ENCODE measurements at places on chromosomes 7 and 10.
A peak's percentile ranks its signal among the peaks of the same experiment; 100 is the strongest.

- no peak for DNase-seq
Measured at GRCh38 chr7:12635830-12636229, 51.6 kb upstream of the ARL4A start.

DNA sequence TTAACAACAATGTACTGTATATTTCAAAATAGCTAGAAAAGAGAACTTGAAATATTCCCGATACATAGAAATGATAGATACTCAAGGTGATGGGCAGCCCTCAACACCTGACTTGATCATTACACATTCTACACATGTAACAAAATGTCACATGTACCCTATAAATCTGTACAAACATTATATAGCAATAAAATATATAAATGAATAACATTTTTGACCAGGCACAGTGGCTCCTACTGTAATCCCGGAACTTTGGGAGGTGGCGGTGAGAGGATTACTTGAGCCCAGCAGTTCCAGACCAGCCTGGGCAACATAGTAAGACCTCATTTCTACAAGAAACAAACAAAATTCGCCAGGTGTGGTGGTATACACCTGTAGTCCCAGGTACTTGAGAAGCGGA, 659.5 kb upstream of the NRP1 start:
- no peak for DNase-seq

- DNase-seq: no peak
Measured at GRCh38 chr10:46062723-46063428, 16.8 kb upstream of the MSMB start.

DNA sequence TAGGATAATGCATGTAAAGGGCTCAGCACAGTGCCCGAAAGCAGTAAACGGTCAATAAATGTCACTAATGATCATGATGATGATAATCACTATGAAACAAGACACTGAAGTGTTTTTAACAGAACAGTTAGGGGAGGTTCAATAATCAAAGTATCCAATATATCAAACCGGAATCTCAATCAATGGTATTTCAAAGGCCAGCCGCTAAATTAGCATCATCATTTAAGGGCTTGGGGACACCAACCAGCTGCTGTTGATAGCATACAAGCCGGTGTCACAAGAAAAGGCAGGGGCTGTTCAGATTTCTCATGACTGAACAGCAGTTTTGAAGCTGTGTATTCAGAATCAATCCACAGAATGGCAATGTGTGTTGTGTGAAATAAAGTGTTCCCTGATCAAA, 316.0 kb upstream of the NPVF start:
- no peak for DNase-seq

GRCh38 chr7:137931823-137932222, 70.1 kb downstream of the CREB3L2 start:
- no peak for DNase-seq

DNA sequence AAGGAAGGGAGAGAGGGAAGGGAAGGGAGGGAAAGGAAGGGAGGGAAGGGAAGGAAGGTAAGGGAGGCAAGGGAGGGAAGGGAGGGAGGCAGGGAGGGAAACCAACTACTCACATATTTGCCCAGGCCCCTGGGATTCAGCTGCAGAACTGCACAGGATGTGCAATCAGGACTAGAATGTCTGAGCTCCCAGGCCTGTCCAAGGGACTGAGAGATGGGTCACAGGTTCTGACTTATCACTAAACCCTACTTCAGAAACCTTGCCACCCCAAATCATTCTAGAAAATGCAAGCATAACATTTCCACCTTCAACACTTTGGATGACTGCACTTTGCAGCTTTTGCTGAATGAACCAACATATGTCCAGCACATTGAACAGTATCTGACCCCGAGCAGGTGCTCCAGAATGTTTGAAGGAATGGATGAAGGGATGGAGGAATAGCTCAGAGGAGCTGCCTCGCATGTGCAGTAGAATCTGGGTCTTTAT, 245.3 kb downstream of the KCNMA1 start:
- DNase-seq: no peak

GRCh38 chr10:34333513-34333912, 481.6 kb downstream of the PARD3 start:
- no peak for DNase-seq

- DNase-seq: no peak
Measured at GRCh38 chr10:112562809-112563663, 116.0 kb downstream of the VTI1A start.

DNA sequence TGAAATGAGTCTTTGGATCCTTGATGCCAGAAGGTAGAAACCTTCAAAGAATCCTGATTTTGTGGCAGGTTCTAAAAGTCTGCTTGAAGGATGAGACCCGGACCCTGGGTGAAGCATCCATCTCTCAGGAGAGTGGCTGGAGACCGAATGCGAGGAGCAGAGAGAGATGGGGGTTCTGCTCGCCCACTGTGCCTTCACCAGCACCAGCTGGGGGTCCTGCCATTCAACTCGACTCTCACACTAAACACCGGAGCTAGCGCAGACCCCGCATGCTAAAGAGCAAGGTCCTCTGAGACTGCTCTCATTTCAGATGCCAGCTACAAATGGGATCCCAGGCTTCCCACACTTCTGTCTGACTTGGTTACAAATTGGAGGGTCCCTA, 218.4 kb downstream of the GLRX3 start:
- no peak for DNase-seq

- DNase-seq: no peak
Measured at GRCh38 chr7:24894429-24895221, 85.4 kb downstream of the OSBPL3 start.

GRCh38 chr7:159296093-159296681, 151.5 kb upstream of the VIPR2 start:
- no peak for DNase-seq

GRCh38 chr7:1811850-1812508, 141.9 kb downstream of the ELFN1 start:
- DNase-seq: peak; percentile 38

- no peak for DNase-seq
Measured at GRCh38 chr10:6009961-6010360, 32.6 kb upstream of the IL15RA start.

DNA sequence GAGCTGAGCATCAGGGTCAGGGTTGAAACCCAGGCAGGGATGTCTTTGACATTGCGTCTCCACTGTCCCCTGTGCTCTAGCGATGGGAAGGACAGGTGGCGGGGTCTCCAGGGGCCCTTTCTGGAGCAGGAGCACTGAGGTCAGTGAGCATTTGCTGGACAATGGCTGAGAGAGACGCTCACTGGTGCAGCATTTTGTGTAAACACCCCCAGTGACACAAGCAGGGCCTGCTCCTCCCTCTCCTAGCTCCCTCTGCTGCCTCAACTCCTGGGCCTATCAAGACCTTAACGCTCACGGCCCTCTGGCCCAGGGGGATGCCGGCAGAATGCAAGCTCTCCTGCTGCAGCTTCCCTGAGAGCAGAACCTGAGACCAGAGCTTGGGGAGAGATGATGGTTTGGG, 17.4 kb upstream of the INMT start:
- DNase-seq: no peak

DNA sequence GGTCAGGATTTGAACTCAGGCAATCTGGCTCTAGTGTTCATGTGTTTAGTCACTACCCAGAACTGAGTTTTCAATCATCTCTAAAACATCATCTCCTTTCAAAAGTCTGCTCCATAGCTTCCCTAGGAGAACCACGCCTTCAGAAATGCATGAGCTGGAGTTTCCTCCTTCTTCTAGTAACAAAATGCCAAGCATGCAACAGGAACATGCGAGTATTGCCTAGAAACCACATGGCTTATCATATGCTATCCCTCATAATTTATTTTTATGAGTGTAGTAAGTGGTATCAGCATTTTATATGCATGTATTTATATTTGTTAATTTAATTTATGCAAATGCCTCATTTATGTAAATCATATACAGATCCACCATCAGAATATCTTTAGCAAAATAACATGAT, 170.9 kb downstream of the RAB11FIP2 start:
- DNase-seq: no peak

- DNase-seq: no peak
Measured at GRCh38 chr10:49734676-49735075, 27.4 kb downstream of the OGDHL start.

- DNase-seq: no peak
Measured at GRCh38 chr7:23200331-23200730, 18.5 kb downstream of the NUP42 start.

DNA sequence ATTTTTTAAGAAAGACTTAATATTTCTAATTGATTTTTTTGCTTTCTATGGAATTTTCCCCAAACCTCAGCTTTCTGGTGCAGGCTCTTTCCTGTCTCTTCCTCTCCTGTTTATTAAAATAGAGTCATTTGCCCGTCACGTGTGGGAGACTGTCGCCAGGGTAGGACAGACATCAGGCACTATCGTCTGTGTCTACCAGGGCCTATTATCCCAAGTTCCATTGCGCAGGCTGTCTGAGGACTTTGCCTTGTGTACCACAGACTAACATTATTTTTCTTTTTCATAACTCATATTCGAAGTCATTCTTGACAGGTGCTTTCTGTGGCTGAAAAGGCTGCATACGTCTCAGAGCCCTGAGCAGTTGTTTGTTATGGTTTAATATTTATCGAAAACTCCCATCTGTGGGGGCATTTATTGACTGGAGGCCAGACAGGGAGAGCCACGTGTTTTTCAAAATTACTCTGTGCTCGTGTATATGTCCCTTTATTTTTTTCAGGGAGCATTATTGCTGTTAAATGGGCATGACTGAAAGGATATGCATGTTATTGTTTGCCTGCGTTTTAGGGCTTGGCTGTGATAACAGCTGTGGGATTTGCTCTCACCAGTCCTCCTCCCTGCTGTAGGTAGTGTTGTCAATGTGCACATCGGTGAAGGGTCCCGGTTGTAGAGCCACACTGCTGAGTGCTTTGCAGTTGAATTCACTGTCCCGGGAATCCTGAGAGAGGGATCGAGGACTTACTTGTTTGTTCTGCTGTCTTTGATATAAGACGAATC, 89.8 kb downstream of the CAMK1D start:
- DNase-seq: no peak

DNA sequence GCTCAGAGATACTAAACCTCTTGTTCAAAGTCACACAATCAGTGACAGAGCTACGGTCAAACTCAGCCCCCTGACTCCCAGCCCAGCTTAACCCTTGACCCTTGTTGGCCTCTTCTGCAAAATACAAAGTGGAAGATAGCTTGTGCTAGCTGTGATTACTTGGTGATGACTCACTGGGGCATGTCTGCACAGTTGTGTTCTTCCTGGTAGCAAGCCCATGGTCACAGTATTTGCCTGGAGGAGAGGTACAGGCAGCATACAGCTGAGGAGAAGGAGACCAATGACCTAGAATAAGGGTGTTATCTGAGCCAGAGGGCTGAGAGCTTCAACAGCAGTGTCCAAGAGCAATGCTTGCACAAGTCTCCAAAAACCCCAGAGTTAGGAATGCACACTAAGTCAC, 5.7 kb upstream of the HSPA12A start:
- no peak for DNase-seq

GRCh38 chr7:148327379-148327778, 263.2 kb upstream of the C7orf33 start:
- DNase-seq: no peak

- DNase-seq: no peak
Measured at GRCh38 chr10:96850825-96851224, 18.7 kb downstream of the LCOR start.

GRCh38 chr10:59896191-59896590, 10.2 kb downstream of the CCDC6 start:
- DNase-seq: no peak

DNA sequence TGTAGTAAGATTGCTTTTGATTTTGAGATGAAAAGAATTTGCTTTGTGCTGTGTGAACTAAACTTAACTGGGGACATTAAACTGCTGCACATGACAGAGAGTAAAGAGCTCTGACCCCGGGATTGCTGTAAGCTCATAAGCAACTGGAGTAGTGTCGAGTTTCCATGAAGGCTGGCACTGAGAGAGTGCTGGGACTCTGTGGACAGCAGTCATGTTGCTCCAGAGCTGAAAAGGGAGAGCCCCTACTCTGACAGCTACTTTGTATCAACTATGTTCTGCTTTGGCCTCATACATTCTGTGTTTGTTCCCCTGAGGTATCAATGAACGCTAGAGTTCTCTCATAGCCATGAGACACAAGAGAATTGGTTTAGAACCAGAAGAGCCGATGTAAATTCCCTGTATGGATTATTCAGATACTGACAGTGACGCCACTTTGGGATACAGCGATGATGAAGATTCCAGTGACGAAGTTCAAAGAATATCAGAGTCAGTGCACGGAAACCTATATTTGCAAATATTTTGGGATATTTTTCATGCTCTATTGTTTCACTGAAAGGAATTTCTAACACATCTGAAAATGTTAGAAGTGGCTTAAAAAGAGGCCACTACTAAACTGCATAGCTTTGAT, 185.9 kb upstream of the DKK1 start:
- no peak for DNase-seq

DNA sequence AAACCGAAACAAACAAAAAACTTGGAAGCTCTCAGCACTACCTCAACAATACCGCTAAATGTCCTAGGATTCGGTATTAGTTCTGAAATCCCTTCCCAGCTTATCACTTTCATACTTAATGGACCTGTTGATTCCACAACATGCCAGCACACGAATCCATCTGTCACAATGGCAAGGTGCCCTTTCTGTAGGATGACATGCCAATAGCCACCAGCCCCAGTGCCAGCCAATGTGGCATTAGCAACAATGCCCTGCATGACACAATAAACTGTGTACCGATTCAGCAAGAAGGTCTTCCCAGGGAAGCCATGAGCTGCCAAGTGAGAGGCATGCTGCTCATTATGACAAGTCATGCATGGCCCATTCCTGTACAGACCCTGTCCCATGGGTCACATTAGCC, 35.6 kb upstream of the CHCHD3 start:
- DNase-seq: no peak

- no peak for DNase-seq
Measured at GRCh38 chr10:100730725-100731406, 14.5 kb upstream of the PAX2 start.

GRCh38 chr10:74953214-74953613, 126.8 kb downstream of the KAT6B start:
- DNase-seq: no peak

DNA sequence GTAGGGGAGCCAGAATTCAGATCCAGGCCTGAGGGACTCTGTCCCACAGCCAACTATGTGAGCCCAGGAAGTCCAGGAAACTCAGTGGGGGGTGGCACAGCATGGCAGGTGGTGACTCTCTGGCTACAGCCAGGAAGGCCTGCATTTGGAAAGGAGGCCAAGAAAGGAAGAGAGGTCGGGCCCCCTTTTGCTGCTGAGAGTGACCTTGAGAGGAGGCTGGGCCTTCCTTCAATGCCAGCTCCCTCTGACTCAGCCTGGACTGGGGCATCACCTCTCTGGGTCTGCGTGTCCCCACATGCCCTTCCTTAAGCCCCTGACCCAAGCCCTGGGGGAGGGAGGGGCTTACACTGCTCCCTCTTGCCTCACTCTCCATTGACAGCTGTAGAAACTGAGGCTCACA, 6.4 kb upstream of the MYL10 start:
- DNase-seq: no peak

DNA sequence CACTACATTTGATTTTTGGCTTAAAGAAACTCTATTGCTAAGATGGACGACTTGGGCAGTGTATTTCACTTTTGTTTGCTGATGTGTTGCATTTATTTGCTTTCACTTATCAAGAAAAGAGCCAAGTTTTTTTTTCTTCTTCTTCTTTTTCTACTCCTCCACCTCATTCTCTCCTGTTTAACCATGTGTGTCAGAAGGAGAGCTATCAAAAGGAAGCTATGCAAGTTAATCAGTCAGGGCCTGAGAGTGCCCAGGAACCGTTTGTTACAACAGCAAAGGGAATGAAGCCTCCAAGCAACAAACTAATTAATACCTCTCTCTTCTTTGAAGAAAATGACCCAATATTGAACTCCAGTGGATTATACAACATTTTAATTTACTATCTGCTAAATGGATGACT, 299.3 kb downstream of the GRM8 start:
- DNase-seq: no peak

- no peak for DNase-seq
Measured at GRCh38 chr7:150468241-150468640, 17.8 kb downstream of the GIMAP8 start.

GRCh38 chr7:2508327-2509215, 11.0 kb upstream of the LFNG start:
- DNase-seq: no peak
